Kidney glomerular epithelial cell (primary cell): ENCODE measurements at places on chromosomes 12 and 14.

- no peak for DNase-seq
Observed at GRCh38 chr14:87824266-87824665, 168.7 kb downstream of the GALC start.

- no peak for DNase-seq
Observed at GRCh38 chr14:88247228-88247627, 75.8 kb downstream of the KCNK10 start.

GRCh38 chr12:95789126-95790032, 1.2 kb downstream of the NTN4 start:
- DNase-seq: peak; percentile 59

DNA sequence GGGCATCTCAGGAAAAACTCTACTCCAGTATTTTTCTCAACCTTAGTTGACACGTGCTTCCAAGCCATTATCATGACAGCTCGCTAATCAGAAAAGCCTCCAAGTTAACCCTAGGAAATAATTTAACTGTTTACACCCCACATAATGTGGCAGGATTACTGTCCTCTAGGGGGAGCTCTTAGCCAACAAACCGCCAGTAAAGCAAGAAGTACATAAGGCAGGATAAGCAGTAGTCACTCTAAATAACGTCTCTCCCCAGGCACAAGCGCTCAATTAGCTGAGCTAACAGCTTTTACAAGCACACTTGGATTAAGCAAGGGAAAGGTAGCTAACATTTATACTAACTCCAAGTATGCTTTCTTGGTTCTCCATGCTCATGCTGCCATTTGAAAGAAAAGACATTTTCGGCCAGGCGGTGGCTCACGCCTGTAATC, 22.8 kb downstream of the APOBEC1 start:
- no peak for DNase-seq

- DNase-seq: no peak
Observed at GRCh38 chr12:57609101-57609780, 2.0 kb upstream of the ARHGEF25 start.
